SK-N-DZ (cell line): ENCODE measurements at places on chromosomes 4 and X.

- no peak for DNase-seq
Measured at GRCh38 chr4:8656185-8656517, 63.6 kb downstream of the CPZ start.

- DNase-seq = no peak
Measured at GRCh38 chr4:39068907-39069306, 6.9 kb downstream of the KLHL5 start.

GRCh38 chr4:41882625-41883347 is 52.4 kb upstream of the TMEM33 start:
- DNase-seq = peak; percentile 81

DNA sequence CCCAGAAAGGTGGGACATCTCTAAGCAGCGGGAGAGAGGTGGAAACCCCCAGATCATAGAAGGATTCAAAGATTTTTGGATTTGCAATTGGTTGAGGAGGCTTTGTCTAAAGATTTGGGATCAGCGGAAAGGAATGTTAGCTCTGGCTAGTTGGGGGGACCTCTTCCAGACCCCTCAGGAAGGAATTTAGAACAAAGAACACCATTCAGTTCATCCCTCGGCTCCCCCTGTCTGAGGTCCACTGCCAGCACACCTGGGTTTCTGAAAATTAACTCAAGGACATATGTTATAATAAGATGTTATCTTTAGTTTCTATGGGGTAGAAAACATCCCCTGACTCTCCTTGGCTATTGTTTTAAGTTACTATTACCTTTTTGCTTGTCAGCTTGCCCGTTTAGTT is 163.6 kb downstream of the CEP135 start:
- peak; percentile 15 for DNase-seq
